Heart left ventricle (tissue), 16 donors: ENCODE measurements at places on chromosomes 3 and 15.

- H3K4me3 ChIP-seq: no peak overlapping the region
- no peaks in the 10 kb centered on the region for H3K27me3 ChIP-seq
- peaks cover 48% of the 10 kb centered on the region for H3K4me1 ChIP-seq
- H3K27ac ChIP-seq: peak overlapping the region; percentile 92
- H3K36me3 ChIP-seq: no peaks in the 10 kb centered on the region
Measured at GRCh38 chr3:195893516-195893915, 14.8 kb downstream of the TNK2 start.

- H3K27me3 ChIP-seq: no peaks in the 10 kb centered on the region
- no peak overlapping the region for H3K27ac ChIP-seq
- peaks cover 5% of the 10 kb centered on the region for H3K4me1 ChIP-seq
Measured at GRCh38 chr3:156317462-156318074, 197.2 kb downstream of the KCNAB1 start.

- H3K4me1 ChIP-seq: no peaks in the 10 kb centered on the region
- no peaks in the 10 kb centered on the region for H3K36me3 ChIP-seq
- H3K27ac ChIP-seq: no peak overlapping the region
Measured at GRCh38 chr3:185693985-185694653, 108.0 kb downstream of the SENP2 start.

DNA sequence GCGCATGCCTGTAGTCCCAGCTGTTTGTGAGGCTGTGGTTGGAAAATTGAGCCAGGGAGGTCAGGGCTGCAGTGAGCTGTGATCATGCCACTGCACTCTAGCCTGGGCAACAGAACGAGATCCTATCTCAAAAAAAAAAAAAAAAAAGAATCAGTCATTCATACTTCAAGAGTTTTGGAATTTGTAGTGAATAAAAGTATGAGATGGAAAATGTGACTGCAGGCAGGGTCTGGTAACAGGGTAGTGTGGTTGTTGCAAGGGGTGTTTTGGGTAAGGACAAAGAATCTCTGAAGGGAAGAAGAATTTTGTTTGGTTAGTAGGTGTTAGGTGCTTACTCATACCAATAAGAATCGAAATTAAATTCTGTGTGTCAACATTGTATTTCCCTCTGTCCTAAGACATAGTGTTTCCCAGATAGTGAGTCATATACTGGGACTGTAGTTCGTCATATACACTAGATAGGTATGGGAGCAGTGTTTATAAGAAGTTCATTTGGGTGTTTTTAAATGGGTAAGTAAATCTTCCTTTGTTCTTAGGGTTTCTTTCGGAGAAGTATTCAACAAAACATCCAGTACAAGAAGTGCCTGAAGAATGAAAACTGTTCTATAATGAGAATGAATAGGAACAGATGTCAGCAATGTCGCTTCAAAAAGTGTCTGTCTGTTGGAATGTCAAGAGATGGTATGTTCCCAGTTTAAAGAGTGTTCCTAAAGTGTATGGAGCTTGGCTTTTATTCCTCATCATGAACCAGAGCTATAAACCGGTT lies 14.2 kb downstream of the NR1D2 start:
- H3K36me3 ChIP-seq: peaks cover 89% of the 10 kb centered on the region
- DNase-seq: no peak
- H3K4me1 ChIP-seq: peaks cover 16% of the 10 kb centered on the region

GRCh38 chr15:35665896-35666536 lies 120.1 kb upstream of the DPH6 start:
- H3K27ac ChIP-seq: peak overlapping the region; percentile 81
- no peaks in the 10 kb centered on the region for H3K36me3 ChIP-seq
- no peaks in the 10 kb centered on the region for H3K27me3 ChIP-seq
- peak; percentile 79 for DNase-seq
- H3K4me1 ChIP-seq: peaks cover 3% of the 10 kb centered on the region
- H3K4me3 ChIP-seq: no peak overlapping the region

DNA sequence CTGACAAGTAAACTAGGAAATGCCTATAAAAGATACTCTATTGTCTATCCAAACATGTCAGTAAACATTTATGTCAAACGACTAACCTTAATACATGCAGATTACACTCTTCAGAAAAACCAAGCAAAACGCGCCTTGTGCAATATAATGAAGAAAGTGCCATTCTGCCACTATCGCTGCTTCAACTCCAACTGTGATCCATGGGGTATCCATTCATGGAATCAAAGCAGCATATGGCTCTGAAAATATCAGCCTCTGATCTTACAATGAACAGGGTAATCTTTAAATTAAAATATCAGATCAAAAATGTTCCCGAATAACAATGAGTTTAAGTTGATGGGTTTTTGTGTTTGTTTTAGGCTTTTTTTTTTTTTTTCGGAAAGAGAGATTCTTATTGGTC lies 105.5 kb upstream of the SETMAR start:
- no peak overlapping the region for H3K4me3 ChIP-seq
- no peak for DNase-seq
- no peaks in the 10 kb centered on the region for H3K36me3 ChIP-seq
- no peak overlapping the region for H3K27ac ChIP-seq

DNA sequence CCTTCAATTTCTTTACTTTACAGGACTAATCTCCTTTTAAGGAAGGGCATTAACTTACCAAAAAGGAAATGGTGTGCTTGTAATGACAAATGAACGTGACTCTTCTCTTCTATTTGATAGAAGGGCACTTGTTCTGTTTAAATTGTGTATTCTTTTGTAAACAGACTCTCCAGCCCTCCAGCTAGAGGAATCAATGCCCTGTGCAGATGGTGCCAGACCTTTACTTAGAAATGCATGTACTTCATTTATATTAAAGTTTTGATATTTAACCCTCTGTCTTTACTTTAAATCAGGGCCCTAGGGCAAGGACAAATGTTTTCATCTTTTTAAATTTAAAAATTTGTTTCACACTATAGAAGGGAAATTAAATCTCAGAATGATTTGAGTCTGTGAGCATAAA lies 355.1 kb downstream of the GBE1 start:
- no peaks in the 10 kb centered on the region for H3K4me1 ChIP-seq
- H3K27ac ChIP-seq: no peak overlapping the region
- H3K27me3 ChIP-seq: no peaks in the 10 kb centered on the region
- H3K36me3 ChIP-seq: no peaks in the 10 kb centered on the region
- no peak for DNase-seq
- H3K4me3 ChIP-seq: no peak overlapping the region

- no peaks in the 10 kb centered on the region for H3K27me3 ChIP-seq
- H3K27ac ChIP-seq: no peak overlapping the region
- DNase-seq: no peak
- no peak overlapping the region for H3K4me3 ChIP-seq
- no peaks in the 10 kb centered on the region for H3K4me1 ChIP-seq
Measured at GRCh38 chr3:131158434-131158833, 131.8 kb downstream of the NEK11 start.

GRCh38 chr3:195181741-195182469 lies 89.1 kb downstream of the XXYLT1 start:
- H3K4me3 ChIP-seq: no peak overlapping the region
- no peaks in the 10 kb centered on the region for H3K27me3 ChIP-seq
- no peak for DNase-seq
- peaks cover 66% of the 10 kb centered on the region for H3K4me1 ChIP-seq
- no peaks in the 10 kb centered on the region for H3K36me3 ChIP-seq

- no peak for DNase-seq
- H3K36me3 ChIP-seq: no peaks in the 10 kb centered on the region
- no peak overlapping the region for H3K27ac ChIP-seq
- peaks cover 70% of the 10 kb centered on the region for H3K4me1 ChIP-seq
- no peak overlapping the region for H3K4me3 ChIP-seq
- H3K27me3 ChIP-seq: no peaks in the 10 kb centered on the region
Measured at GRCh38 chr15:45648521-45649200, 13.8 kb downstream of the SQOR start.

GRCh38 chr3:160150066-160150465 lies 75.2 kb upstream of the C3orf80 start:
- no peaks in the 10 kb centered on the region for H3K36me3 ChIP-seq
- H3K27ac ChIP-seq: no peak overlapping the region
- no peak overlapping the region for H3K4me3 ChIP-seq
- DNase-seq: no peak
- H3K4me1 ChIP-seq: no peaks in the 10 kb centered on the region
- no peaks in the 10 kb centered on the region for H3K27me3 ChIP-seq

GRCh38 chr3:50090984-50091383 lies 2.3 kb downstream of the RBM5 start:
- H3K27me3 ChIP-seq: no peaks in the 10 kb centered on the region
- peaks cover 52% of the 10 kb centered on the region for H3K36me3 ChIP-seq
- H3K4me3 ChIP-seq: peak overlapping the region; percentile 83
- H3K27ac ChIP-seq: no peak overlapping the region
- DNase-seq: no peak
- H3K4me1 ChIP-seq: peaks cover 15% of the 10 kb centered on the region

- no peak for DNase-seq
- H3K4me3 ChIP-seq: no peak overlapping the region
- H3K27me3 ChIP-seq: no peaks in the 10 kb centered on the region
- H3K36me3 ChIP-seq: no peaks in the 10 kb centered on the region
Measured at GRCh38 chr15:89482139-89482538, 14.2 kb downstream of the RHCG start.

DNA sequence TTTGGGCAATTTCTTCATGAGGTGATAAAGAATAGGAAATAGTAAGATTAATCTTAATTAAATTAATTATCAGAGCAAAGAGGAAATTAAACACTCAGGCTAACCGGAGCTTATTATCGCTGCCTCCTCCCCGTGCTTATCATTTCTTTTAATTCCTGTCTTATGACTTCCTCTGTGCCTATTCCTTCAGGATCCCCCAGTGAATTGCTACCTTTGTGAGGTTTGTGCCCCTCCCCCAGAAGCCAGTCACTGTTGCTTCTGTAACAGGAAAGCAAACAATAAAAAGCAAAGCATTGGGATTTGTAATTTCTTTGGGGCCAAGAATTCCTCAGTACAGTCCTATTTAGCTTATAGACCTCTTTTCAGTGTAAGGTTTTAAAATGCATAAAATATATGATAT lies 164.5 kb downstream of the CADPS start:
- no peak overlapping the region for H3K4me3 ChIP-seq
- no peak overlapping the region for H3K27ac ChIP-seq
- no peaks in the 10 kb centered on the region for H3K36me3 ChIP-seq
- no peaks in the 10 kb centered on the region for H3K27me3 ChIP-seq
- DNase-seq: no peak
- H3K4me1 ChIP-seq: no peaks in the 10 kb centered on the region

DNA sequence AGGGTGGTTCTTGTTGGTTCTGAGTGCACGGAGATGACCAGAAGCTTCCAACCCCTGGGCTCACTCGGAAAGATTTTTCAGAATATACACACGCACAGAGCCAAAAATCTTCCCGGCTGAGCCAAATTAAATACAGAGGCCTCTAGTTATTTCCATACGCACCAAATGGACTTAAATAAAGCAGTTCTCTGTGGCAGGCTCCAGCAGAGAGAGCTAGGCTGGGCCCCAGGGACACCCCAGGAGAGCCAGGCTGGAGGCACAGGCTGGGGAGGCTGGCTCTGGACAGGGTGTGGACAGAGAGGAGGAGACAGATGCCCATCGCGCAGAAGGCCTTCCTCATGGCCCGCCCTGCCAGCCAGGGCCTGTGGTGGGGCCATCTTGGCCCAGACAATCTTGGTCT lies 115.9 kb downstream of the IQSEC1 start:
- no peaks in the 10 kb centered on the region for H3K27me3 ChIP-seq
- peaks cover 100% of the 10 kb centered on the region for H3K4me1 ChIP-seq
- H3K4me3 ChIP-seq: no peak overlapping the region
- DNase-seq: no peak
- H3K27ac ChIP-seq: peak overlapping the region; percentile 76
- H3K36me3 ChIP-seq: no peaks in the 10 kb centered on the region

GRCh38 chr3:174062923-174063322 lies 665.4 kb downstream of the NLGN1 start:
- no peaks in the 10 kb centered on the region for H3K27me3 ChIP-seq
- no peak for DNase-seq
- H3K4me1 ChIP-seq: no peaks in the 10 kb centered on the region

- peaks cover 45% of the 10 kb centered on the region for H3K27me3 ChIP-seq
- peaks cover 11% of the 10 kb centered on the region for H3K36me3 ChIP-seq
- peaks cover 32% of the 10 kb centered on the region for H3K4me1 ChIP-seq
- H3K27ac ChIP-seq: no peak within 1 kb of the TSS
Measured at GRCh38 chr15:40282869-40283614, at the start of gene ANKRD63. Gene ANKRD63, minus strand, starts transcription at chr15:40283064. Its CDS starts 478 bp downstream, at chr15:40282586.

GRCh38 chr15:34355241-34355640 lies 11.8 kb downstream of the LPCAT4 start:
- no peaks in the 10 kb centered on the region for H3K4me1 ChIP-seq
- no peaks in the 10 kb centered on the region for H3K27me3 ChIP-seq
- DNase-seq: no peak
- no peak overlapping the region for H3K27ac ChIP-seq

- H3K27me3 ChIP-seq: no peaks in the 10 kb centered on the region
- no peak overlapping the region for H3K27ac ChIP-seq
- no peak overlapping the region for H3K4me3 ChIP-seq
- H3K36me3 ChIP-seq: no peaks in the 10 kb centered on the region
- no peaks in the 10 kb centered on the region for H3K4me1 ChIP-seq
- DNase-seq: no peak
Measured at GRCh38 chr15:43268111-43269105, 1.7 kb upstream of the TGM5 start.

- H3K4me1 ChIP-seq: peaks cover 68% of the 10 kb centered on the region
- no peak for DNase-seq
- no peaks in the 10 kb centered on the region for H3K36me3 ChIP-seq
- H3K4me3 ChIP-seq: no peak overlapping the region
Measured at GRCh38 chr3:186937017-186937875, 6.9 kb downstream of the ST6GAL1 start.

DNA sequence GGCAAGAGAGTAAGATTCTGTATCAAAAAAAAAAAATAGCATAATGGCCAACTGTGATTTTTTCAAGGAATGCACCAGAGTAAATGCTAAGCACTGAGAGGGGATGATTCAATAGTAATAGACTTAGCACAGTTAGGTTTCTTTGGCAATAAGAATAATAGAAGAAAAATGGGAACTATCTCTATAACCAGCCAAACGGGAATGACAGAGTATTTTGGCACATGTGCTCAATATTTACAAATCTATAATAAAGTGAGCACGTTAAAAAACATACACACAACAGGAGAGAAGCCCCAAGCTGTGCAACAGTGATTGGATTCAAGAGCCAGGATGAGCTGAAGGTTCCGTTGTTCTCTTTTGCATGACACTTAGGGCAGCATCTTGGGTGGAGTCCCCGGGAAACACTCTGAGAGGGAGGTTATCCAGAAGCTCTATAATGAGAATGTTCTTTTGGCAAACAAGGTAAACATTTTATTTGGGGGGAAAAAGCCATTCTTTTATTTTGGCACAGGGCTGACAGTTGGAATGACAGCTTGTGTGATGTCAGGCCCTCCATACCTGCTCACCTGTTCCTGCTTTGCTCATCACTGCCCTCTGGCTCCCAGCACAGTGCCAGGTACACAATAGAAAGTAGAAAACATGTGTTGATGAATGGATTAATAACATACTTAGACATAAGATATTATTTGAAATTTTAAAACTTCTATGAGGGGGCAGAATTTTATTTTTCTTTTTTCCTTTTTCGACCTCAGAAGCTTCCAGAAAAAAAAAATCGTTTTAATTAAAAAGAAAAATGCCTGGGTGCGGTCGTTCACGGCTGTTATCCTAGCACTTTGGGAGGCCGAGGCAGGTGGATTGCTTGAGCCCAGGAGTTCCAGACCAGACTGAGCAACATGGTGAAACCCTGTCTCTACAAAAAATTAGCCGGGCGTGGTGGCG lies 44.0 kb upstream of the MUC4 start:
- no peaks in the 10 kb centered on the region for H3K36me3 ChIP-seq
- no peaks in the 10 kb centered on the region for H3K27me3 ChIP-seq
- peaks cover 8% of the 10 kb centered on the region for H3K4me1 ChIP-seq
- H3K27ac ChIP-seq: no peak overlapping the region
- no peak overlapping the region for H3K4me3 ChIP-seq
